ENCODE measurements at places on chromosomes 1 and 21.

DNA sequence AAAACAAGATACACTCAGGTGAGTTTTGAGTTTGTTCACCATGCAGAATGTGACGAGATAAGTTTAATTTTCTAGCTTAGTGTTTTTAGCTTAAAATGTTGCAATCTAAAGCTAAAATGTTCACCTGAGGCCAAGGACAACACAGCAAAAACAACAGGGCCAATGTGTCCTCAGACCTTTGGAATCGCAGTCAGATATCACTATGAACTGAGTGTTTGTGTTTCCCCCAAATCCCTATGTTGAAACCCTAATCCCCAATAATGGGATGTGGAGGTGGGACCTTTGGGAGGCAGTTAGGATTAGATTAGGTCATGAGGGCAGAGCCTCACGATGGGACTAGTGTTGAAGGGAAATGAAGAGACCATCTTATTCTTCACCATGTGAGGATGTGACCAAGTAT is 144.4 kb downstream of the GABPA start:
- no peak for DNase-seq

- DNase-seq, result no peak
Observed at GRCh38 chr21:25903607-25904006, 168.8 kb downstream of the GABPA start.

DNA sequence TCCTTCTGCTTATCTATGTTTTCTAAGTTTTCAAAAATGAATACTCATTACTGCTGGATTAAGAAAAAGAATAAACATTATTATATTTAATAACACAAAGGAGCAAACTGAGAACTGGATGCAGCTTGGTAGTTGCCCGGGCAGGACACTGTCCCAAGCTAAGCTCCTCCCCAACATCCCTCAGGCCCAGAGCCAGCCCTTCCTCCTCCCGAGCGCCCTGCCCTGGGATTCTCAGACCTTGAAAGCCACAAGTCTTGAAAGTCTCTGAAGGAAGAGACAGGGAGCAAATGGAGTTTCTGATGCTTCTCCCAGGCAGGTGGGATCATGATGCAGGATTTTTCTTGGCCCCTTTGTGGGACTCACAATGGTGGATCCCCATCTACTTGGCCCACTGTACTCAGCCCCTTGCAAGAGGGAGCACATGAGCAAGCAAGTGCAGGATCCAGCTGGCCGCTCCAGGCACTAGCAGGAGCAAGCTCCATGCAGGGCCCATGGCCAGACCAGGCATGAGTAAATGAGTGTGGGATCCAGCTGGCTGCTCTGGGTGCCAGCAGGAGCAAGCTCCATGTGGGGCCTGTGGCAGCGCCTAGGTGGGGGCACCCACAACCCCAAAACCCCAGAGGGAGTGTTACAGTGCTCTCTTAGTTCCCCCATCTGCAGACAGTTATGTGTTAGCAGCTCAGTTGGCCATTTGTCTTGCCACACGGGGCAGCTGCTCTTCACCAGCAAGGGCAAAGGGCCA is 32.1 kb upstream of the RAB4A start:
- no peak for DNase-seq

- DNase-seq, result no peak
Observed at GRCh38 chr21:43300496-43301408, 126.2 kb downstream of the SIK1 start.

DNA sequence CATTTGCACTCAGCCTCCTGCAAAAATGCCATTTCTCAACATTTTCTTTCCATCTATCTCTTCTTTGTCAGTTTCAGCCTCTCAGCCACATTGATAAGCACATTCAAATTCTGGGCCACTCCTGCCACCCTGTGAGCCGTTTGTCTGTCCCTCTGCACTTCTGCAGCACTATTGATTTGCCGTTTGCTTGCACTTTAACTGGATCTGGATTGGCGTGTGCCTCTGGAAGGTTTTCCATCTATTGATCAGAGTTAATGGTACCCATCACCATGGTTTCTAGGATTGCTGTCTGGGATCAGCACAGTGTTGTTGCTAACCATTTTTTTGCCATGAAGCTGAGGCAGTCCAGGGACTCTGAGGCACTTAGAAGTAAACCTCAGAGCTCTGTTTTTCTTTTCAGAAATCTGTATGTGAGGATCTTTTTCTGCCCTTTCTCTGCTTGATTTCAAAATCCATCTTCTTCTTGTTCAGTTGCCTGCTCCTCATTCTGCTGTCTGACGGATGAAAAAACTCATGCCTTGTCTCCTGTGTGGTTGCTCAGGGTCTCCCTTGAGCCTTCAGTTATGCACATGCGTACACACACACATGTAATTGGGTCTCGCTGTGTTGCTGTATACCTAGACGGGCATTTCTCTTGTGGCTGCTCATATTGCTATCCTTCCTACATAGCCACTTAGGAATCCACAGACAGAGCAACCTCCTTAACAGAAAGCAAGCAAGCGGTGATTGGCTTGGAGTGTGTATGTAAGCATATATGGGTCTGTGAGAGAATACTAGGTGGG is 67.9 kb downstream of the NOS1AP start:
- no peak for DNase-seq

DNA sequence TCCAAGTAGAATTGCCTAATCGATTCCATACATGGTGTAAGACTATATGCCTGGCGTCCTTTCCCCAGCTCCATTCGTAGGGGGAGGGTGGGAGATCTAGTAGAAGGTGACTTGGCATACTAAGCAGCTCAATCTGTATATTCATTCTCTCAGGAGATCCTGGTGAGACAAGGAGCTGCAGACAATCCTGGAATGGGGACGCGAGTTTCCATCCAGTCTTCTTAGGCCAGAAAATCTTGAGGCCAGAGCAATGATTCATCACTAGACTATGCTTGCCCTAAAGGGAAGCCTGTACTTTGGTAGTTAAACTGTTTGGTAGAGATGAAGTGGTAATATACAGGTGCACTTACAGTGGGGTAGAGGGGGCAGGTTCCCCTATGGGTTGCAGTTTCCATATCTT is 468.7 kb downstream of the ADGRL2 start:
- no peak for DNase-seq

- no peak for DNase-seq
Observed at GRCh38 chr21:46537026-46537425, 67.9 kb downstream of the S100B start.

GRCh38 chr1:39046613-39047210 is 20.6 kb downstream of the NDUFS5 start:
- DNase-seq, result no peak

DNA sequence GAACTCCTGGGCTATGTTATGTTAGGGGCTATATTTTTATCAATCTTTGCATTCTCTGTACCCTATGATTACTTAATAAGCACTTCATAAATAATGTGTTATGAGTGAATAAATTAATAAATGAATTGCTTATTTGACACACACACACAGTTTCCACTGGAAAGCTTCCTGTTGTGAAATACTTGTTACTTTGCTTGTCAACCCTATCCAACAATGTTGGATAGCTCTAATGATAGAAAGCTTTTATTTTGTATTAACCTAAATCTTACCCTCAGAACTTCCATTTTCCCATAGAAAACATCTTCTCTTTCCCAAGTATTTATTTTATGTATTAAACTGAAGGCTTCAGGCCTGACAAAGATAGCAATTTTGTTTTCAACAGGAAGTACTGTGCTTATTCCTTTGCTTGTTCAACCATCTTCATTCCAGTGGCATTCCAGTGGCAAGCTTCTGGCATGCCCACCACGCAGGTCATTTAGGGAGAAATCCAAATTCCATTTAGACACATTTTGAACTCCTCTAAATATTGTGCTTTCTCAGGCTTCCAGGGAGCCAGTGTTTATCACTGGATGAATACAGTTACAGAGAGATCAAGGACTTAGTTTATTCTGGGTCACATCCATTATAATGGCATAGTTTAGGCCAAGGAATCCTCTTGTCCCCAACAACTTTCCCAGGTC is 134.4 kb downstream of the TGFB2 start:
- DNase-seq, result no peak

DNA sequence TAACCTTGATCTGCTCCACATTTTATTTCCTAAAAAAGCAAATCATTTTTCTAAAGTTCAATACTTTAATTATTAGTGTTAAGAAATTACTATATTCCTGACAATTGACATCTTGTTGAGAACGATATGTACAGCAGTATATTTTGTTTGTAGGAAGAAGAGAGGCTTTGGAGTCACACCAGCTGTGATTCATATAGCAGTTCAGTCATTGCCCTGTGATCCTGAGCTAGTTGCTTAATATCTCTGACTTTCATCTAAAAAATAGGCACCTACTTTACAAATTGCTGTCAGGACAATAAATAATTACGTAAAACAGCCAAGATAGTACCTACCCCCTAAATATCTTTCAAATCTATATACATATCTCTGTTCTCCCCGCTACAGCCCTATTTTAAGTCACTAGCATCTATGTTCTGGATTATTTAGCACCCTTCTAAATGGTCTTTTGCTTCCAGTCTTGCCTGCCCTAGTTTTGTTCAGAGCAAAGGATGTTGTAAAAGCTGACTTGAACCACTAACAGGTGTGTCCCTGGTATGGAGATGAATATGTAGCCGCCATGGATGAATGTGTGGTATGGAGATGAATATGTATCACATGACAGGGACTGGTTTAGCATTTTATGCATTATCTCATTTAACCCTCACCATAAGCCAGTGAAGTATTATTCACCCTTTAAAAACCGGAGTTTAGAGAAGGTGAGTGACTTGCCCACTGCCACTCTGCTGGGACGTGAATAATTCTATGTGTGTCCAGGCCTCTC is 42.2 kb downstream of the RNF220 start:
- DNase-seq, result no peak

- no peak for DNase-seq
Observed at GRCh38 chr1:16605213-16605525, 8.2 kb downstream of the NBPF1 start.

- no peak for DNase-seq
Observed at GRCh38 chr1:245797592-245798348, 643.0 kb downstream of the KIF26B start.

DNA sequence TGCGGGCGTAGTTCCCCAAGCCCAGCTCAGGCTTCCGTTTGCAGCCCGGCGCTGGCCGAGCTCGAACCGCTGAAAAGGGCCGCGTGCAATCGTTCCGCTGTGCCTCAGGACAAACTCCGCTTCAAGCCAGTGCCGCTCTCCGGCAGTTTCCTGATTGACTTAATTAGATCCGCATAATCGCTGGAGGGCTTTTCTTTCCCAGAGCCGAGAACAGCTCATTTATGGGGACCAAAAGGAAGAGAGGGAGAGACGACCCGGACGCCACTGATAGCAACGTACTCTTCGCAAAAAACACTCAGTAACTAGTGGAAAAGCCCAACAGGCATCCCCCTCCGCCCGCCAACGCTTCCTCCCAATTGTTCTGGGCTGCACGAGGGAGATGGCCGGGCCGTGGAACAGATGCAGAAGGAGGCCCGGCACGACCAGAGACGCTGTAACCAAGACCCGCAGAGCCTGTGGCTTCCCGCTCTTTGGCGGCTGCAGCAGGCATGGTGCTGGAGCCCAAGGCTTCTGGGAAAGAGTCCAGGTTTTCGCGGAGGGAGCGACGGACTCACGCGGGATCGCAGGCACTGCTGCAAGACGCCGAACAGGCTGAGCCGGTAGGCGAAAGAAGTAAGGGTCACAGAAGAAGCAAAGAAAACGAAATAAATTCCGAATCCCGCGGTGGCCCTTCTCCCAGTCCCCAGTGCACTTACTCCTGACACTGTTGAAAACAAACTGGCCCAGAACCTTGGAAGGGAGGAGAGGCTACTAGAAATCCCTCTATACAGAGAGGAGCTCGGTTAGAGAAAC is 3.6 kb upstream of the FOXD2 start:
- DNase-seq, result no peak

DNA sequence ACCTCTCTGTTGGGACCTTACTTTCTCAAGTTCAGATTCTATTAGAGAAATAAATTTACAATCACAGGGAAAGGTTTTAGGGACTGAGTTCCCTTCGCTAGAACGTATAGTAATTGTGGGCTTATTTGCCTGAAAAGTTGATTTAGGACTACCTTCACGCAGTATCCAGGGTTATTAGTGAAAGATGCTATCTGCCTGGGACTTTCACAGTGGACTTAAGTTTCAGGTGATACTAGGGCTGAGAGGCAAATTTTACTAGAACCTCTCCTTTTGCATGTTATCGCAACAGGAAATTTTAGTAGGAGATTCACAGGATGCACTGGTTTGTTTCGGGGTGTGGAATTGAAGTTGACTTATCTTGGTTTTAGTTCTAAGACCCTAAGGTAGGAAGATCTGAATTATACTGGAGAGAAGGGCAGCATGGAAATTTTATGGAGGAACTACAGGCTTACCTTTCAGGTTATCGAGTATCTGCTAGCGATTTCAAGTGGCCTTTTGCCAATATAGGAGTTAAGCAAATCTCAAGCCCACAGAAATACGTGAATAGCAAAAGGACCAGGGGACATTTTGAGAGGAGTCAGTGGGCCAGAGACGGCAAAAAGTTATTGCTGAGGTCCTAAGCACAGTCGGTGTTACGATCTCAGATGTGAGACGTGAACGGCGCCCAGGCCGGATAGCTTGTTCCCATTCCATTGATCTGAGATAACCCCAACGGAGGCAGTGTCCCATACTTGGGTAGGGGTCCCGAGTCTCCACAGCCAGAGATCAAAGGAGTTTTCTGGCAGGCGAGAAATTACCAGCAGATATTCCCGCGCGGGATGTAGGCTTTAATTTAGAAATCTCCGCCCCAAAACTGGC is 723 bp upstream of the GNAI3 start:
- DNase-seq, result peak; percentile 17

DNA sequence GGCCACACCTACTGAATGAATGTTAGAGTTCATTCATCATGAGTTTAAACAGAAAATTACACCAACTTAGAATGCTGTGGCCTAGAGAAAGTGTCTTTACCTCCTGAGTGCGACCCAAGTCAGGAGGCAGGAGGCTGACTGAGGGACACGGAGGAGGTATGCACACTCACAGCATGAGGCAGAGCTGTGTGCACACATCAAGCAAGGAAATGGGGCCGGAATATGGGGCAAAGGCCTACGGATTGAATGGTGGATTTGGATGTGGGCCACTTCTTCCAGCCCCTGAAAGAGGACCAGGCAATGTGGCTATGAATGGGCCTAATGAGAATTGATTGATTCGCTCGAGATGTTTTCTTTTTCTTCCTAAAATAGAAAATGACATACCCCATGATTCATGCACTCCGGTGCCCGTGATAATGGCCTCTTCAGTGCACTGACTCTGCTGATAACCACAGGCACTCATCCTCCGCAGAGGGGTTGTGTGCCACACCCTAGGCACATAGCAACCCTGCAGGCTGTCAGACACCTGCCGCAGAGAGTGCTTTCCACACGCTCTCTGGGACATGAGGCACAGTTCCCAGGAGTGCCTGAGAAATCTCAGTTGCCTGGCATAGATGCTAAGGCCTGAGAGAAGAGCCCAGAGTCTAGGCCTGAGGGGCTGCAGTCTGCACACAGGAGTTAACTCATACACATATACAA is 155.5 kb downstream of the GLUL start:
- no peak for DNase-seq

DNA sequence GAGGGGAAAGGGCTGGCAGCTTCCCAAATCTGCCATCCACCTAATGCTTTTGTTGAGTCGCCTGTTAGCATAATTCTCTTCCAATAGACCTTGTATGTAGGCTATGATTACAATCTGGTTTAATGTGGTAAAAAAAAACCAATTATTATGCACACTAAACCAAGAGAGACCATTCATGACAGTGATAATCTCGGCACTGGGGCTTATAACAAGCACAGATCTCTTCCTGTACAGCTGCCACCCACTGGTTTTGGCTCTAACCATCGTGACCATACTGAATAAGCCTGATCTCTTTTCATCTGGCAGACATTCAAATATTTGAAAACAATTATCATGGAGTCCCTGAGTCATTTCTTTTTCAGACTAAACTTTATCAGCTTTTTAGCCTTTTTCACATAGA is 12.0 kb upstream of the SYT14 start:
- DNase-seq, result no peak

- DNase-seq, result no peak
Observed at GRCh38 chr1:155938220-155938627, 3.2 kb upstream of the RXFP4 start.

- no peak for DNase-seq
Observed at GRCh38 chr1:200753650-200754198, 15.0 kb downstream of the CAMSAP2 start.
